T-helper 9 cell (primary cell): ENCODE measurements at places on chromosomes 7 and 10.

GRCh38 chr7:43044511-43044910 is 67.9 kb upstream of the HECW1 start:
- DNase-seq = no peak

GRCh38 chr7:50679218-50680007 is 103.3 kb downstream of the GRB10 start:
- DNase-seq = no peak

- DNase-seq = no peak
These were observed 26.2 kb downstream of the MINDY4 start for GRCh38 chr7:30797176-30798040.

GRCh38 chr10:77408259-77408658 is 229.3 kb downstream of the KCNMA1 start:
- DNase-seq = no peak

DNA sequence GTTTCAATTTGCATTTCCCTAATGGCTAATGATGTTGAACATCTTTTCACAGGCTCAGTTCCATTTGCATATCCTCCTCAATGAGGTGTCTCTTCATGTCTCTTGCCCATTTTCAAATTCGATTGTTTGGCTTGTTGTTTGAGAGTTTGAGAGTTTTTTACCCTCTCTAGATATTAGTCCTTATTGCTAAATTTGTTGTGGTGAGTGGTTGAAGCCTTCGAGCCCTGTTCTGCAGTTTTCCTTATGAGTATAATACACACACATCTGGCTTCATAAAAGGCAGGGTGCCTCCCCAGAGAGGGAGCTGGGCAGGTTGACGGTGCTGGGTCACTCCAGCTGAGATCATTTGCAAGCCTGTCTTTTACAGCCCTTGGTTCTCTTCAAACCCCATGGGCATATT is 65.1 kb downstream of the RGS10 start:
- no peak for DNase-seq
